BJ (cell line): ENCODE measurements at places on chromosomes 6 and 20. TPM values are rescaled to one million over a fixed set of nuclear protein-coding genes. Genes with fewer than 3 reads are reported as not detected.

Gene PLA2G7
- polyA plus RNA-seq = not detected in 2 replicates

Gene PARD6B
- 0.11 and 0.27 TPM in 2 replicates for polyA plus RNA-seq

Gene TP53TG5
- polyA plus RNA-seq = not detected in 2 replicates

Gene KIAA0408
- 0.86 and 1.6 TPM in 2 replicates for polyA plus RNA-seq

Gene ZBTB46
- polyA plus RNA-seq = 0.13 and 0.32 TPM in 2 replicates

DNA sequence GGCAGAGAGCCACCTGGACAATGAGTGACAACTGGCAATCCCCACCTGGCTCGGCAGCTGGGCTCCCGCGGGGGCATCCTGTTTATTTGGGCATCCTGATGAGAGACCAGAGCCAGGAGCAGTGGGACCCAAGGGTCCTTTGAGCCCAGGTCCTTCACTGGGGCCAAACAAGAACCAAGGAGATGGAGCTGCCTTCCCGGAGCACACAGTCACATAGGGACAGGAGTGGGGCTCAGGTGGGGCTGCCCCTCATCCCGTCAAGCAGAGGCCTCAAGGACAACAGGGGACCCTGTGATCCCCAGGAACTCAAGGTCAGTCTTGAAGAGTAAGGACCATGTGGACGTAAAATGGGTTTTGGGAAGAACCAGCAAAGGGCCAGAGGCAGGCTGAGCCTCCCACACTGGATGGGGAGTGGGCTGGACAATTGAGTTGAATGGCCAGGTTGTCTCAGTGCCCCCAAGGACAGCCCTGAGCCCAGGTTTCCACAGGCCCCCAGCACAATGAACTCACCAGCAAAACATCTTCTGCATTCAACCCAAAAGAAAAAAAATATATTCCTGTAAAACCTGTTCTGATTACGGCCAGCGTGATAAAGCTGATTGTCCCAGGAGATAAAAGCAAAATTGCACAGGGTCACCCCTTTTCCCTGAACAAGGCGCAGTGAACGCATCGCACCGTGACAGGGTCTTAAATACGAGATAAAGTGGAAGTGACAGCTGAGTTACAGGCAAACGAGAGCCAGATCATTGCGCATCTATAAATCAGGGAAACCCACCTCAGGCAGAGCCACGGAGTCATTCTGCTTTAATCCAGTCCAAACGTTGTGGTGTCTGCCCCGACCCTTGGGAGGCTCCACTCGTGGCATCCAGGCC is 86.2 kb downstream of the ANKRD60 start:
- no peak for DNase-seq

GRCh38 chr20:59676851-59677182 is 72.5 kb downstream of the PHACTR3 start:
- no peak for DNase-seq

GRCh38 chr6:34152806-34153520 is 7.1 kb upstream of the GRM4 start:
- no peak for DNase-seq

- no peak for DNase-seq
Measured at GRCh38 chr20:4812641-4813075, 90.9 kb downstream of the PRND start.

DNA sequence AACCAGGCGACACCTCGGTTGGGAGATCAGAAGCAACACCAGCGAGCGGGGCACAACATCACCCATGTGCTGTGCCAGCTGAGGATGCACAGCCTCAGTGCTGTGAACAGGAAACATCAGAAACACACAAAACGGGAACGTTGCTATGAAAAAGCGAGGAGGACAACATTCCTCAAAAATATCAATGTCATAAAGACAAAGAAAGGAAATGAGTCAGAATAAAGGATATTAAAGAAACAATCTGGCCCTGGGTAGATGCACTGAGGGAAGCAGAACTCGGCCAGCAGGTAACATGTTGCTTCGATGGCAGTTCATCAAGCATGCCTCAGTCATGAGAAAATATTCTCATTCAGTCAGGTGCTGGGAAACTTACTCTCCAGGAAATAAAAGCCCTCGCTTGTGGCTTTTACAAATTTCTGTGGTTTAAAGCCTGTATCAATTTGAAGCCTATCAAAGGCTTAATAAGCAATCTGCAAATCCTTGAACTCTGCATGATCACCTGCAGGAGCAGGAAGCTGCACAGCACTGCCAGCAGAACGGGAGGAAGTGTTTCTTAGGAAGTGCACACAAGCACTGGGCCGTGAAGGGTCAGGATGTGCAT is 77.5 kb downstream of the GINS1 start:
- DNase-seq = no peak

- no peak for DNase-seq
Measured at GRCh38 chr6:169189686-169190085, 64.0 kb downstream of the THBS2 start.

DNA sequence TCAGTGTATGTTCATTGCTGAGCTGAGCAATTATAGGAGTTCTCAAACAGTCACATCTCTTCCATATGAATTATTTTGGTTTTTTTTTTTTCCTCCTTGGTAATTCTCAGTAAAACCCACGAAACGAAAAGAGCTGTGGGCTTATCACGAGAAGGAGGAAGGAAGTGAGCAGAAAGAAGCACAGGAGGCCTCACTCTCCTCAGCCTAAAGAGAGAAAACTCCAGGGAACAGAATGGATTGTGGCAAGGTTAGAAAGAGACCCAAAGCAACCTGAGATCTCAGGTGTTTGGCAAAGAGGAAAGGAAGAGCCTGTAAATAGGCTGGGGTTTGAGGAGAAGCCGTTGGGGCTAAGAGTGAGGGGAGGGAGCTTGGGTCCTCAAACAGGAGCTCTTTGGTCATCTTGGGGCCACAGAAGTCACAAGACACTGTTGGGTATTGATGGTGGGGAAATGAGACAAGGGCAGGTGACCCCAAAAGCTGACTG is 67.8 kb upstream of the CITED2 start:
- no peak for DNase-seq
